ENCODE measurements at places on chromosomes 11 and 22.

- no peak for DNase-seq
Measured at GRCh38 chr11:95121698-95122097, 32.1 kb downstream of the ENDOD1 start.

DNA sequence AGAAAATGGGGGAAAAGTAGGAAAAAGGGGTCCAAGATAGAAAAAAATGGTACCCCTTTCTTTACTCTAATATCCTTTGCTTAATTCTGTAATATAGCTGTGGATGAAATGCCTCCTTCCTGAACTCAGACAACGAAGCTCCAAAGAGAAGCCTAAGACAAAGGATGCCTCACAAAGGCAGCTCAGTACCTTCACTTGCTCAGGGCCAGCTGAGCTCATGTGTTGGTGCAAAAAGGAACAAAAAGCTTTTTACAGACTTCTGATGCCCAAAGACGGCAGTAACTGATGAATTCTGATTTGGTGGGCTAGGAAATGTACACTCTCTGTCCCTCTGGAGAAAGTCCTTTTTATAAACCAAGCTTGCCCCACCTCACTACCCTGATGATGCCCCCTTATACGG is 77.5 kb downstream of the DENND5A start:
- DNase-seq, result no peak

- no peak for DNase-seq
Measured at GRCh38 chr22:41408665-41409064, 26.9 kb downstream of the TEF start.

DNA sequence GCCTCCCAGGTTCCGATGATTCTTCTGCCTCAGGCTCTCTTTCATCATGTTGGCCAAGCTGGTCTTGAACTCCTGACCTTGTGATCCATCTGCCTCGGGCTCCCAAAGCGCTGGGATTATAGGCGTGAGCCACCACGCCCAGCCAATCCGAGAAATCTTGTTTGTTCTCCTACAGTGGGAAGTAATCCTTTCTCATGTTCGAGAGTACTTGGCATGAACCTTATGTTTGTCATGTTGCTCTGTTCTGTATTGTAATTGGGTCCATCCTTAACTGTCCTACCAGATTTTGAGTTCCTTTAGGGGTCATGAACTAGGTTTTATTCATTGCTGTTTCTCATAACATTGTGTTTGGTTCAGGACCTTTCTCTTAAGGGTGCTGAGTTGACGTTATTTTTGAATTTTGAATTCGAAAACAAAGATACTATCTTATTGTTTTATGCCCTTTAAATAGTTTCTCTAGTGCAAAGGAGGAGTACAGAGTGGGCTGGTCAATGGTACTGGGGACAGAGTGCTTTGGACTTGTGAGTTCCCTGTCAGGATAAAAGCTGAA is 113.4 kb upstream of the RRM1 start:
- DNase-seq, result no peak

DNA sequence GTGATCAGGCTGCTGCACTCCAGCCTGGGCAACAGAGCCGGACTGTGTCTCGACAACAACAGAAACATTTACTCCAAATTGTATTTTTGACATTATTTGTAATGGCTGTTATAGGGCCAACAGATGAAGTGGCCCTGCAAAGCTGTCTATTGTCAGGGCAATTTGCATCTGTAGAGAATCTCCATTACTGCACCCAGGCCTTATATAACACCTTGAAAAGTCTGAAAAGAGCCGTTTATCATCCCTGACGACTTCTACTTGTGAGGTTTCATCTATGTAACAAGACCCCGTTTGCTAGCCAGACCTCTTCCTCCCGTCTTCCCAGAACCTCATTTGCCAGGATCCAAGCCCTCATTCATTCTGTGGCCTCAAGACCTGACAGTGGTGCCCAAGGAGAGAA is 9.1 kb upstream of the CTTN start:
- no peak for DNase-seq

- no peak for DNase-seq
Measured at GRCh38 chr11:109343242-109343641, 78.7 kb upstream of the C11orf87 start.
